ENCODE measurements at places on chromosomes 1 and 21.

DNA sequence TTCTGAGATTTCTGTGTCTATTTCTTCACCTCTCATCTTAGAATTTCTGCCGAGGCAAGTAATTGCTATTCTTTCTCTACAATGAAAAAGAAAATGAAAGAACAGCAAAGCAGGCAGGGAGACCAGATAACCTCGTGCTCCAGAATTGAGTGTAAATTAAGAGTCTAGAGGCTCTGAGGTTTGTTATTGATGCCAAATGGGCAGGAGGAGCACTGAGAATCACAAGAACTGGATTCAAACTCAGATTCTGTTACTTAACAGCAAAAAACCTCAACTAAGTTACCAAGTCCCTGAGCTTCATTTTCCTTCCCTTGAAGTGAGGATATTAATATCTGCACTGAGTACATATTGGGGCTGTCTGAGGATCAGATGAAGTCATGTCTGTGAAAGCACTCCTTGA, 5.5 kb upstream of the DDR2 start:
- no peak for DNase-seq

DNA sequence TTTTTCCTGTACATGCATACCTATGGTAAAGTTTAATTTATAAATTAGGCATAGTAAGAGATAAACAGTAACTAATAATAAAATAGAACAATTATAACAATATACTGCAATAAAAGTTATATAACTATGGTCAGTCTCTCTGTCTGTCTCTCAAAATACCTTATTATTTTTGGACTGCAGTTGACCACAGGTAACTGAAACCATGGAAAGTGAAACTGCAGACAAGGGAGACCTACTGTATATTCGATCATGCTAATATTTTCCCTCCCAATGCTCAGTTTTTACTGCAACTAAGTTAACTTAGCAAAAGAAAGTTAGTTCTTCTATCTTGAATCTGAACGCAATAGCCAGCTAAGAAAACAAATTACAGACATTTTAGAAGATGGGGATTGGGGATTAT, 12.3 kb upstream of the DHX9 start:
- DNase-seq: no peak

- DNase-seq: no peak
These were observed 52.4 kb downstream of the SASS6 start for GRCh38 chr1:100080331-100080730.

GRCh38 chr1:72122099-72122880, 160.0 kb downstream of the NEGR1 start:
- no peak for DNase-seq

GRCh38 chr1:3881193-3881480, 18.9 kb downstream of the C1orf174 start:
- no peak for DNase-seq

DNA sequence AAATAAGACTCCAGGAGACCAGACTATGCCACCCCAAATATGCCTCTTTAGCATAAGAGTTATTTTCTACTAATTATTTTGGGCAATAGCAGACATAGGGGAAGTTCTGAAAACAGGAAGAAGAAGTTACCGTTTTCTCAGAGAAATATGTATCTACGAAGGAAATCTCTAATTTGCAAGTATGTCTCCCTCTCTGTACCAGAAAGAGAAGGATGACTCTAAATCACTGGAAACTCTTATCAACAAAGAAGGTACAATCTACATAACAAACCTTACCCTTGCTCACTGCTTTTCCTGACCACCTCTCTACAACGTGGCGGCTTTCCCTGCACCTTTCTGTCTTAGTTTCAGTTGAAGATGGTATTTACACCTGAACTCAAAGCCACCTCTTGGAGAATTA, 49.0 kb downstream of the OMA1 start:
- DNase-seq: no peak

GRCh38 chr1:119743308-119743707, 25.4 kb downstream of the HMGCS2 start:
- DNase-seq: no peak

DNA sequence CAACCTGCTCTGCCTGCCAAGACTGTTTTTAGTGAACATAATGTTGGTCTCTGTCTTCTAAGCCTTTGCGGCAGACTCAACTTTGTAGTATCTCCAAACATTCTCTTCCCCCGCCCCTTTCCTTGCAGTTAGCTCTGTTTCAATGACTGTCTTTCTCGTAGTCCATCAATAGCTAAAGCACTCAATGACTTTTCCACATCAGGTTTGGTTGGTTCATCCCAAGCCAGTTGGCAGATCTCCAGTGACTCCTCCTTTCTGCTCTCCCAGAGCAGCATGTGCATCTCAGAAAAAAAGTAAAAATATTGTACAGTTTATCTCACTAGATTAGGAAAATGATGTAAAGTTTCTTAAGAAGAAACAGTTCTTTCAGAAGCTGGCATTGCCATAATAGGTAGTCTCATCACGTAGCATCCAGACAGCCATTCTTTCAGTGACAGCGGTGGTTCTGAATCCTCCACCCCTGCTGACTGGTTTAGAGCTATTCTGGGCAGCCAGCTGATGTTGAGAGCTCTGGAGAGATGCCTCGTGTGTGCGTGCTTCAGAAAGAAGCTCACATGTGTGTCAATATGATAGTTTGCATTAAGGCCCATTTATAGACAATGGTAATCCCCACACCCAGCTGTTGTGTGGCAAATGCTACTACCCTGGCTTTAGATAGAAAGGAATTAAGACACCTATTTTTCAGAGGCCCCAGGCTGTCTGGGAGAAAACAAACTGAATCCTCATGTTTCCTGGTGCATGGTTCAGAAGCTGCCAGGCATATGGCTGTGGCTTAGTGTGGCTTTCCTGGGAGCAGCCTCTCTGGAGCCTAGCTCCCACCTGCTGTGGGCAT, 53.2 kb downstream of the CNN3 start:
- no peak for DNase-seq

- DNase-seq: no peak
These were observed 62.7 kb downstream of the KAZN start for GRCh38 chr1:14661222-14661621.

GRCh38 chr21:34020005-34020847, 53.2 kb upstream of the MRPS6 start:
- DNase-seq: peak; percentile 73

- peak; percentile 13 for DNase-seq
These were observed 340.2 kb upstream of the NR5A2 start for GRCh38 chr1:199687321-199687720.

GRCh38 chr1:174640783-174641182, 193.0 kb downstream of the GPR52 start:
- no peak for DNase-seq

GRCh38 chr21:44898011-44898488, 22.6 kb downstream of the ITGB2 start:
- no peak for DNase-seq

DNA sequence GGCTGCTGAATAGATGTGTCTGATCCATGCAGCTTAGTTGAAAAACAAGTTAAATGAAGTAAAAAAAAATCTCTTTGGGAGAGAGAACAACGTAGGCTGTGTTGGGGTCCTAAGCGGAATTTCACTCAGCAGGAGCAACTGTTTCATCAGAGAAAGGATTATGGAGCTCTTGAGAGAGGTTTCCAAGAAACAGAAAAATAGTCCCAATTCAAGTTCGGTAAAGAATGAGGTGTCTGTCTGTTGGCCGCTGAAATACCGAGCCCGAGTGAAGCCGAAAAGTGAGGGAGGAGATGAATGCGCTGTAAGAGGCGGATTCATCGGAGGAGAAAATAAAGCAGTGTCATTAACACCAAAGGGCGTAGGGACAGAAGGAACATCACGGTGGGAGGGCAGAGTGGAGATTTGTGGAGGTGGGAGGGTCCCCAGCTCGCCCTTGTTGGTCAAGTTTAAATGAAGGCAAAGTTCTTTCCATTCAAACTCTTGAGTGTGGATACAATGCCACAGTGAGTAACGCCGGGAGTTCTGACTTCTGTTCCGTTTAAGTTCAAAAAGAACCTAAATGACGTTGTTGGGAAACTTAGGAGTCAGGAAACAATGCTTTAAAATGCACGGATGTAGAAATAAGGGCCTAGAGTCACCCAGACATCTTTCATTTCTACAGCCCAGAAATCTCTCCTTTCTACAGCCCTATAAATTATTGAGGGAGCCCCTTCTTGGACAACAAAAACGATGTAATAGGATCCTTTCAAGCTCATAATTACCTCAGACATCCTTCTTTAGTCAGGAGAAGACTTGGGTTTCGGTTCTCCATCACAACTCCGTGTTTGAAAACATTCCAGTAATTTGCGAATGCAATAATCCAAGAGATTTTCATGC, 15.6 kb upstream of the SLC45A1 start:
- no peak for DNase-seq

GRCh38 chr1:200739702-200740570, 1.2 kb downstream of the CAMSAP2 start:
- DNase-seq: no peak

DNA sequence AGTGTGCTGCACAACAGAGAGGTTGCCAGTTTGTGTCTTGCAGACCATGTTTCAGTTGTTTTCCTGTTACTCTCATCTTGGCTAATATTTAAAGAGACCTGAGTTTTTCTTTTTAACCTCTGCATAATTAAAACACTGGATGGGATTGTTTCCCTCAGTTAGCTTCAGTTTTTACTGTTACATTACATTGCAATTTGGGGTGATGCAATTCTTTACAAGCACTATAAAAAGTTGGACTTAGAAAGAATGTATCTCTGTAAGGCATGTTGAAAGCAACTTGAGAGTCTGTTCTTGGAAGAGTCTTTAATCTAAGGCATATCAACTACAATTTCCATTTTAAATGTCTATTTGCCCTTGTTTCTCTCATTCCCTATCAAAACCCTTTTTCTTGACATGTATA, 99.1 kb downstream of the DNM3 start:
- no peak for DNase-seq

DNA sequence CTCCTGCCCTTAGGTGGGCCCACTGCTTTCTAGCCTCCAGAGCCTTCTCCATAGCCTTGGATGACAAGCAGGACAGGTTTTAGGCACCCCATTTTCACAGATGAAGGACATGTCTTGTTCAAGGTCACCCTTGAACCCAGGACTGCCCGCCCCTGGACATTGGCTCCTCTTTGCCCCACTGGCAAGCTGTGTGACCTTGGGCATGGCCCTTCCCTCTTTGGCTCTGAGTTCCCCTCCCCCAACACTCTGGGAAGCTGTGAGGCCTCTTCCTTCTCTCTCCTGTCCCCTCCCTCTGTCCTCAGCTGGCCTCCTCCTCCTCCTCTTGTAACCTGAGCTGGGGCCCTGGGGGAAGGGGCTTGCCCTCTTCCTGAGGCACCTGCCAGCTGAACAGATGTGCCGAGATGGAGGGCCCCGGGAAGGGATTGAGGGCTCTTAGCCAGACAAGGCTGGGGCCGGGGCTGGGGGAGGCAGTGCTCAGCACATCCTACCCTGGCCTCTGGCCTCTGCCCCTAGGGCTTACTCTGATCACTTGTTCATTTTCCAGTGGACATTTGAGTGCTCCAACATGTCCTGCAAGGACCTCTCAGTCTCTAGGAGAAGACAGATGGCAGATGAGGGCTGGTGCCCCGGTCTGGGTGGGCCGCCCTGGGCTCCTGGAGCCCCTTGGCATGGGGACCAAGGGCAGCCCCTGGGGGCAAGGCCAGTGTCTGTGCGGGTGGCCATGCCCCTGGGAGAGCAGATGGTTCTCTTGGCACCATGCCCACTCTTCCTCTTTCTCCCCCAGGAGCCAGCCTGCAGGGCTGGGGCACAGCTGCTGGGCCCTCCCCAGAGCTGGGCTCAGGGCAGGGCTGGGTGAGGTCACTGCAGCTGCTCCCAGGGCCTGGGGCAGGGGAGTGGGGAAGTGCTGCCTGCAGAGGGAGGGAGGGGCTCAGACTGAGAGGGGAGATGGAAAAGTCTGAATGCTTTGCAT, 10.7 kb downstream of the FOXO6 start:
- peak; percentile 41 for DNase-seq

- DNase-seq: peak; percentile 19
These were observed 123.0 kb upstream of the IGSF21 start for GRCh38 chr1:17984583-17984982.

- DNase-seq: no peak
These were observed 30.5 kb downstream of the ZCCHC17 start for GRCh38 chr1:31327381-31327780.

DNA sequence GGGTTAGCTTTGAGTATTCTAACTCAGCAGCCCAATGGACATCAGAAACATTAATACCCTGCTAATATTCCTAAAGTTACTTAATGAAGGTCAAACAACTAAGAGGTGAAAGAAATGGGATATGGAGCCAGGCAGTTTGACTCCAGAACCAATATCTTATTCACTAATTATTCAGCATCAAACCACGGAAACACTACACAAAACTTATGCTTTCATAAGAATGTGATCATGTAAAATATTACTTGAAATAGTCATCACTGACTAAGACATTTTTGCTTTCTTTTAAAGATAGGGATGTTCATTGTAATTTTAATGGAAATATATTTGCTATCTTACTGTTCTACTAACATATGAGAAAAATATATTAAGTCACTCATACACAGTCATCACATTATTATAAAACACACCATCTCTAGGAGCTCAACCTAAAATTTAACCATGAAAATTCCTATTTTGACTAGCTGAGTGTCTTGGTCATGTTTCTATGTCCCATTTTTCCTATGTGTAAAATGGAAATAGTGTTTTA, 240.9 kb downstream of the KCTD3 start:
- DNase-seq: no peak

DNA sequence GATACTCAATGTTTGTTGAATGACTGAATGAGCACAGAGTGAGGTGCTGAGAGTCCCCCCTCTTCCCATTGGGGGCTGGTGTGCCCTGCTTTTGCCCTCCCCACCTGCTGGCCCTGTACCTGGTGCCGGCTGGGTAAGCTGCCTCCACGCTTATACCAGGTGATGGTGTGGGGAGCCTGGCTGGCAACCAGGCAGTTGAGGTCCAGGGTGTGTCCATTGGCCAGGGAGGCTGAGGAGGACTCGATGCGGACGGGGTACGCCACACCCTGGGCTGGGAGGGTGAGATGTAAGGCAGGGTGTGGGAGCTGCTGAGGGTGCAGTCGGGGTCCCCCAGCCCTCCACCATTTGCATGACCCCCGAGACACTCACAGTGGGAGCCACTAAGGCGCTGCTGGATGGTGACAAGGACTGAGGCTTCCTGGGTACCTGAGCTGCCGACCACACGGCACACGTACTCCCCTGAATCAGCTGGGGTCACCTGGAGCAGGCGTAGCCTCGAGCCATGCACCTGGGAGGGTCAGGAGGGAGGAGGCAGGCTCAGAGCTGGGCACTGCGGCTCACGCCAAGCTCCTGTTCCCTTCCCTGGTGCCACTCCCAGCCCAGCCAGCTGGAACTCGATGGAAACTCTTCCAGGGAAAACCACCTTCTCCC, 36.6 kb downstream of the LDLRAD2 start:
- DNase-seq: no peak

- no peak for DNase-seq
These were observed 16.7 kb downstream of the HMGN1 start for GRCh38 chr21:39332175-39332574.

DNA sequence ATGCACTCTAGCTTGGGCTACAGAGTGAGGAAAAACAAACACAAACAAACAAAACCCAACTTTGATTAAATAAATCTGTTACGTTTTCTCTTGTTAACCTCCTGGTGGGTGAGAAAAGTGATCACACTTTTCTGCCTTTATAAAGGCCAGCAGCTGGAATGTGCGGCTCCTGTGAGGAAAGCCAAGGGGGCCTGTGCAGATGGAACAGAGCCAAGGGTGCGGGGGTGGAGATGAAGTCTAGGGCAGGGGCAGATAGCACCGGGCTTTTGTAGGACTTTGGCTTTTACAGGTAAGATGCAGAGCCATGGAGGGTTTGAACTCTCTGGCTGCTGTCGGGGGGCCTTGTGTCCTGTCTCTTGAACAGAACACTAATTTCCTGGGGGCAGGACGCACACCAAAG, 40.7 kb upstream of the GPR37L1 start:
- DNase-seq: no peak

- no peak for DNase-seq
These were observed 26.8 kb upstream of the CADM3 start for GRCh38 chr1:159144571-159144970.

Measured in inflammatory macrophage (primary cell).